ENCODE measurements at places on chromosomes 7 and 10.

DNA sequence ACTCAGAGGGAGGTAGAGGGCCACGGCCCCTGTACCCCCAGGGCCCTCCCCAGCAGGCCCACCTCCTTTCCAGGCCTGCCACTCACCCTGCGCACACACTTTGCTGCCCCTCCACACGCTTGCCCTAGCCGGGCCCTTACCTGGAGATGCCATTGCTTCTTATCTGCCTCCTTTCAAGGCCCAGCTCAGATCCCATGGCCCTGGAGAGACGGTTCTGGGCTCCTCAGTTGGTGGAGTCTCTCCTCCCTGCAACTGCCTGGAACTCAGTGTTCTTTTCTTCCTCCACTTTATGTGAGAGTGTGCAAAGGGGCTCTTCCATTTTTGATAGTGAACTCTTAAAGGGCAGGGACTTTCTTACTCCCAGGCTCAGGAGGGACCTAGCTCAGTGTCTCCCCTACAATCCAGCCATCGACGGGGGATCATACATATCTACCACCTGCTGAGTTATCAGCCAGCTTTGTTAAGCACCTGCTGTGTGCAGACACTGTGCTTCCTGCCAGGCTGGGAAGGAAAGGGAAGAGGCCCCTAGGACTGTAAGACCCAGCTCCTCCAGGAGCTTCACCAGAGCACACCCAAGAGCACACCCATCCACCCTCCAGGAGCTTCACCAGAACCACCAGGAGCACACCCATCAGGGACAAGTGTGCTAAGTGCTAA lies 89.3 kb upstream of the MACROH2A2 start:
- no peak for ATAC-seq

GRCh38 chr10:13390604-13391522 lies 42.8 kb upstream of the SEPHS1 start:
- ATAC-seq, result no peak

- ATAC-seq, result no peak
These were observed 3.4 kb upstream of the NRG3 start for GRCh38 chr10:81871558-81871957.

GRCh38 chr10:97640868-97641811 lies 669 bp downstream of the PI4K2A start:
- ATAC-seq, result no peak

DNA sequence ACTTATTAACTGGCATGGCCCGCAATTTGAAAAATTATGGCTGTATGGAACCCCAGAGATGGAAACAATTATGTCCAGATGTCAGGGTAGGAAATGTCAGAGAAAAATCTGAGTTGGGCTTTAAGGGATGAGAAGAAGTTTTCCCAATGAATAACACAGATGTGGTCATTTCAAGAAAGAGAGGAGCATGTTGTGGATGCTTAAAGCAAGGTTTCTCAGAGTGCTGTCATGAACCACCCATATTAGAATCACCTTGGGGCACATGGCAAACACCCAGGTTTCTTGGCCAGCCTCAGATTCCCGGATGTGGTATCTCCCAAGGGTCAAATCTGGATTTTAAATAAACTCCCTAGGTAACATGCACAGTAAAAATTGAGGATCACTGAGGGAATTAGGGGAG lies 43.6 kb downstream of the LAMB4 start:
- no peak for ATAC-seq

DNA sequence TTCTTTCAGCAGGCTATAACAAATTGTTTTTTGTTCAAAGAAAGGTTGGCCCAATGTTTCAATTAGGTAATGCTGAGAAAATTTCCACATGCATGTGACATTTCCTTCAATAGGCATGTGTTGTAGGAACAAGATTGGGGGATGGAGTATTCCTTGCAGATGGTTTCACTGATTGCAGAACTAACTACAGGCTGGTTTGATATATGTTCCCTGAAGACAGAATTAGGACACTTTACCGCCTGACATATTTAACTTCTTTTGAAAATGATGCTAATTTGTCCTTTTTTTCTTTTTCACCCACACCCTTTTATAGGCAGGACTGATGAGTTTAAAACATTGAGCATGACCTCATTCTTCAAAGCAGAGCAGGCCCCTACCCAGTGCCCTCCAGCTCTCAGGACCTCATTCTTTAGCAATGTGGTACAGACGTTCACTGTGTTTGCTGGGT lies 163.3 kb downstream of the CPED1 start:
- no peak for ATAC-seq

- no peak for ATAC-seq
These were observed 3.0 kb downstream of the BUB3 start for GRCh38 chr10:123157210-123157609.

- ATAC-seq, result no peak
These were observed 1078.2 kb upstream of the LRRTM3 start for GRCh38 chr10:65847436-65848230.

DNA sequence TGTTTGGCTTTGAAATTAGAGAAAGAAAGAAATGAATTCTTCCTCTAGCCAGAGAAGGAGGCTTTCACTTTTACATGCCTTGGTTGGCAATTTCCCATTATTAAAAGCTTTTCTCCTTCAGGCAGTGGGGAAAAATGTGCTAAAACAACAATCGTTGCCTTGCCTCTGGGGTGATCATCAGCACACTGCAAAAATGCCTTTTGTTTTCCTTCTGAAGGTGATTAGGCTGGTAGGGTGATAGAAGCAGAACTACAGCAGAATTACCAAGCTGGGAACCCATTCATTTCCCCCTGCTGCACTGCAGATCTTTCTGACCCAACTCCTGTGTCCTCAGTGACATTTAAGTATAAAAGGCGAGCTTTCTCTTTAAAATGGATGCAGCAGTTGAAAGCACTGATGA lies 22.2 kb downstream of the ANK3 start:
- ATAC-seq, result no peak

DNA sequence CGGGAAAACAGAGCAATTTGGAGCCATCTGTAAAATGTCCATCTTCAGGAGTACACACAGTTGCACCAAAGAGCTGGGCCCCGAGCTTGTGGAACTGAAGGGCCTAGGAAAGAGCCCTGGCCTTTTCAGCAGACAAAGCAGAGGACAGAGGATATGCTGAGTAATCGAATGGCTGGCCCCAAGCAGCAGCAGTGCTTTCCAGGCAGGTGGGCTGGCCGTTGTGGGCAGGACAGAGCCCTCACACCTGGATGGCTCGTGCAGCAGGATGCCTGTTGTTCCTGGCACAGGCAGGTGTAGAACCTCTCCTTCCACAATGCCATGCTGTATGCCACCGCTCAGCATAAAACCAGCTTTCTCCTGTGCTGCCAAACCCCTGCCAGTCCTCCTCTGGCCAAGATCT lies 32.5 kb upstream of the TNS3 start:
- no peak for ATAC-seq

- no peak for ATAC-seq
These were observed 33.1 kb downstream of the ASB13 start for GRCh38 chr10:5633166-5633749.

GRCh38 chr10:74593470-74593869 lies 232.9 kb upstream of the KAT6B start:
- ATAC-seq, result peak; percentile 28

- no peak for ATAC-seq
These were observed 342 bp downstream of the OR2AE1 start for GRCh38 chr7:99876491-99876890.

GRCh38 chr10:67541411-67541810 lies 154.6 kb downstream of the CTNNA3 start:
- ATAC-seq, result no peak

- no peak for ATAC-seq
These were observed 167.3 kb upstream of the DKK1 start for GRCh38 chr10:52146766-52147165.

DNA sequence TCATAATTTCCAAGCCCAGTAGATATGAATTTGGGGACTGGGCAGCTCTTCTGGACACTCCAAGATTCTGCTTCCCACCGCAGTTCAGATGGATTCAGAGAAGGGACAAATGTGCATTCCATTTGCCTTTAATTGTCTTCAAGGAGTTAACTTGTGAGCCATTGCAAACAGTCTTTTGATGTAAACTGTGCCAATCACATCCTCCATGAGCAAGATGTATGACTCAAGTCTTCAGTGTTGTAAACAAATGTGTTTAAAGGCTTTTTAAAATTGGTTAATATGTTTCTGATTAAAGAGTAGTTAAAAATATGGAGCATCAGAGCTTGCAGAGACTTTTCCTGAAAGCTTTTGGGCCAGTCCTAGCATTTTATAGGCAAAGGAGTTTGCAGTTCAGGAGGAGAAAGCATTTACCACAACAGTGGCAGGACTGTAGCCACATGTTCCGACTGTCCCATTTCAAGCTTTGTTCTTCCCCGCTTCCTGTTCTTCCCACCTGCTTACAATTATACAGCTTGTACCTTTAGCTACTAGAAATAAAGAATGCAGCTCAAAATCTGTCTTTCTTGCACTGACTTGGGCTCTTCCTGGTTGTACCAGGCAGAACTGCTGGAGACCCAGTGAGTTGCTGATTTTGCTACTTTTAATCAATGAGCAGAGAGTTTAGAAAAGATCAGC lies 6.2 kb downstream of the SLC18A2 start:
- no peak for ATAC-seq

DNA sequence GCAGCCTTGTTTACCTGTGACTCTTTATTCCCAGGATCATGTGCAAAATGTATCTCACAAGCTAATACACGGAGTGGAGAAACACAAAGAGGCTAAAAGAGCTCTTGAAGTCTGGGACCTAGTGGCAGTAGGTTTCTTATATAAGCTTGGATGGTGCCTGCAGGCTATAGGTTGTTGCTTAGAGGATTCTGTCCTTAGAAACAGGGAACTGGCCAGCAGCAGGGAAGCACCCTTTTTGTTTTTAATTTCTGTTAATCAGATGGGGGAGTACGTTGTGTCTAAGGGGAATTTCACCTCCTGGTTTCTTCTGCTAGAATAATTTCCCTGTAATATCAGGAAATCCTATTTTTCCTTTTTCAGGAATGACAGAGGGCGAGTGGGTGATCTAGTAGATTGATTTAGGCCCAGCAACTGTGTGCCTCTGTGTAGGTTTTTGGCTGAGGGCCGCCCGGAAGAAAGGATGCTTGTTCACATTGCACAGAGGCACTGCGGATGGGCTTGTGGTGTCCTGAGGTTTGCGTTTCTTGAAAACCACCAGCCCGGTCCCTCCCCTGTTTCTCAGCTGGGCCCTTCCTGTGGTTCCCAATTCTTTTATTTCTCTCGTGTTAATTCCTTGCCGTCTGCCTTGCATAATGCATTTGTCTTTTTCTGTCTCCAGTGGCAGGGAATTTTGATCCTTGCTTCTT lies 158.0 kb downstream of the CAMK1D start:
- ATAC-seq, result no peak

- no peak for ATAC-seq
These were observed 34.9 kb downstream of the TASOR2 start for GRCh38 chr10:5719546-5719945.

DNA sequence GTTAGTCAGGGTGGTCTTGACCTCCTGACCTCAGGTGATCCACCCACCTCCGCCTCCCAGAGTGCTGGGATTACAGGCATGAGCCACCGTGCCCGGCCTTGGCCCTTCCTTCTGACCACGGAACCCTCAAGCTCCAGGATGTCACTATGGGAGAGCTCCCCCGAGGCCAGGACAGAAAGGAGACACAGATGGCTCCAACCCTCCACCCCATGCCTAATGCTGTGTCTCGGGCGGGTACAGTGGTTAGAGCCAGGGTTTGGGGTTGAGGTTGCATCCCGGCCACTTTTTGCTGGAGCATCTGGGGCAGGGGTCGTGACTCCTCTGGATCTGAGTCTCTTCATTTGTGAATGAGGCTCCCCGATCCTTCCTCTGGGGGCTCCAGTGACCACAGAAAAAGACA lies 8.1 kb downstream of the MYL10 start:
- ATAC-seq, result no peak

GRCh38 chr10:35789996-35790395 lies 147.9 kb upstream of the FZD8 start:
- no peak for ATAC-seq

- ATAC-seq, result no peak
These were observed 56.9 kb upstream of the CHST15 start for GRCh38 chr10:124150189-124150806.

DNA sequence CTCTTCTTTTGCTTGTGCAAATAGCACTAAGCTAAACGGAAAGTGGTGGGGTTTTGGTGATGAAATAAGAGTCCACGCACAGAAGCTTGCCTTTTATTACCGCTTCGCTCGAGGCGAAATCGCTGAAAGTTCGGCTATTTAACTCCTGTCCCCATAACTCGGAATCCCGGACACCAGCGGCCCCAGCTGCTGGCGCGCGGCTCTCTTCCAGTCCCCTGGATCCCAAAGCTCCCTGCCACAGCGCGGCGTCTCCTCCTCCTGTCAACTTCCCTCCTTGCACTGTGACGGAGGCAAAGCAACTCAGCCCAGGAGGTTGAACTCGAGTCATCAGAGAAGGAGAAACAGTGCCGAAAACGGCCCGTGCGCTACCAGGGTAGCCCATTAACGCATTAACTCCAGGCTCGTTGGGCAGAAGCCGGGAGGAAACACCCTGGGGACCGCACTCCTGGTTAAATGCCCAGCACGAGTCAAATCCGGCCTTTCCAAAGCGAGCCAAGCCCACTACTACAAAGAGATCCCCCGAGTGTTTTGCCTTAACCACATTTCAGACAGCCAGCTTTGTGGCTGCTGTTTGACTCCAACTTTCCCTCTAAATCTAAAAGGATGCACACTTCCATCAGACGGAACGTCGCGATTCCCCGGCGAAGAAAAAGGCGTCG lies 1.3 kb downstream of the SEMA3D start:
- no peak for ATAC-seq

- ATAC-seq, result no peak
These were observed 76.2 kb downstream of the CTBP2 start for GRCh38 chr10:125084191-125084613.

- ATAC-seq, result no peak
These were observed 506.4 kb downstream of the KCNMA1 start for GRCh38 chr10:77131214-77131613.

DNA sequence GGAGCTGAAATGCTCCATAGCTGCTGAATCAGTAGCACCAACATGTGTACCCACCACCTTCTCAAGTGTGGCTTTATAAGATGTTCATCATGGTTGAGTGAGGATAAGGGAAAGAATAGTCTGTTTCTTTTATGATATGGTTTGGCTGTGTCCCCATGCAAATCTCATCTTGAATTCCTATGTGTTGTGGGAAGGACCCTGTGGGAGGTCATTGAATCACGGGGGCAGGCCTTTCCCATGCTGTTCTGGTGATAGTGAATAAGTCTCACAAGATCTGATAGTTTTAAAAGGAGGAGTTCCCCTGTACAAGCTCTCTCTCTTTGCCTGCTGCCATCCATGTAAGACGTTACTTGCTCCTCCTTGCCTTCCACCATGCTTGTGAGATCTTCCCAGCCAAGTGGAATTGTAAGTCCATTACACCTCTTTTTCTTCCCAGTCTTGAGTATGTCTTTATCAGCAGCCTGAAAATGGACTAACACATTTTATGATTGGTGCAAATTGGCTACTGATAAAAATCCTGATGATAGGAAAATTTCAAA lies 799.9 kb downstream of the TNS3 start:
- no peak for ATAC-seq

DNA sequence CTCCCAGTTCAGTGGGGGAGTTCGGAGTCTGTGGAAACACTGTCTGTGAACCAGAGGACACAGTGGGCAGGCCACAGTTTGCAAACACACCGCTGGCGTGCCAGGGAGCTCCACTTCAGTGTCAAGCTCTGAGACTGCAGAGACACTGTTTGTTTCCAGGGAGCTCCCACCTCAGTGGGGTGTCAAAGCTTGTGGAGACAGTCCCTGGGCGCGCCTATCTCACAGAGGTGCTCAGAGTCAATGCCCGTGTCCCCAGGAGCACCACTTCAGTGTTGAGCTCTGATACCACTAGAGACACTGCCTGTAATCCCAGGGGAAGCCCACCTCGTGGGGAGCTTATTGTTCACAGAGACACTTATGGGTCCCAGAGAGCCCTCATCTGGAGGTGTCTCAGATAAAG lies 4.3 kb downstream of the MYO1G start:
- no peak for ATAC-seq

Measured in activated CD4-positive, CD25-positive, alpha-beta regulatory T cell treated with anti-CD3 and anti-CD28 coated beads, Interleukin-2, amount 50 U/mL, for 24 hours (primary cell).